ENCODE measurements at places on chromosomes 16 and 17. TPM values are rescaled to one million over a fixed set of nuclear protein-coding genes. Genes with fewer than 3 reads are reported as not detected.

DNA sequence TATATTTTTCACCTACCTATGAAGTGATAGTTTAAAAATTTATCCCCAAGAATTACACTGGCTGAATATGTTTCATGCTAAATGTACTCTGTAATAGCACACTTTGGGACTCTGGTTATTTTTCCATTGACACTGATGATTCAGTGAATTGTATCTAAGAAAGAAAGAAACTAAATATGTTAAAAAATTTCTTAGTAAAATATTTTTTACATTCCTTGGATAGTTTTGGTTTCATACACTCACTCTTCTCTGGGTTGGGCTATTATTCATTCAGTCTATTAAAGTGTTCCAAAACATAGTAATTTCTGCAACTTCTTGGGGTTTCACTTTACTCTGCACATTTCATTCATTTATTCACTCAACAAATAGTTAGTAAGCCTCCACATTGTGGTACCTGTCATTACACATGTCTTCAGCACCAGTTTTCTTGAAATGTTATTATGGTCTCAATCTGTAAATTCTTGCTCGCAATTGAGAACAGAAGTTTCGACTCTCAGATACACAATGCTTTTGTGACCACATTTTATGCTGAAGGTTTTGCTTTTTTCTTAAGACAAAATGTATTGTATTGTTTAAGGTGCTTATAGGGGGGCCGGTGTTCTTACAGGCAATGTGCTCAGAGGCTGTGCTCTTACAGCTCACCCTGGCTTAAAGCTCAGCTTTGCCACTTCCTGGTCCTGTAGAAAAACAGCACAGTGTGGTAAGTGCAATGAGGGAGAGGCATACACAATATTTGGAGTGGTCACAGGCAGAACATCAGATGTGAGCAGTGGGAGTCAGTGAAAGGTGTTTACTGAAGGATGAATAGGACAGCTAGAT, 17.4 kb downstream of the CNTNAP4 start:
- DNase-seq: no peak

- DNase-seq: no peak
Measured at GRCh38 chr17:20190605-20191004, 181.4 kb downstream of the SPECC1 start.

DNA sequence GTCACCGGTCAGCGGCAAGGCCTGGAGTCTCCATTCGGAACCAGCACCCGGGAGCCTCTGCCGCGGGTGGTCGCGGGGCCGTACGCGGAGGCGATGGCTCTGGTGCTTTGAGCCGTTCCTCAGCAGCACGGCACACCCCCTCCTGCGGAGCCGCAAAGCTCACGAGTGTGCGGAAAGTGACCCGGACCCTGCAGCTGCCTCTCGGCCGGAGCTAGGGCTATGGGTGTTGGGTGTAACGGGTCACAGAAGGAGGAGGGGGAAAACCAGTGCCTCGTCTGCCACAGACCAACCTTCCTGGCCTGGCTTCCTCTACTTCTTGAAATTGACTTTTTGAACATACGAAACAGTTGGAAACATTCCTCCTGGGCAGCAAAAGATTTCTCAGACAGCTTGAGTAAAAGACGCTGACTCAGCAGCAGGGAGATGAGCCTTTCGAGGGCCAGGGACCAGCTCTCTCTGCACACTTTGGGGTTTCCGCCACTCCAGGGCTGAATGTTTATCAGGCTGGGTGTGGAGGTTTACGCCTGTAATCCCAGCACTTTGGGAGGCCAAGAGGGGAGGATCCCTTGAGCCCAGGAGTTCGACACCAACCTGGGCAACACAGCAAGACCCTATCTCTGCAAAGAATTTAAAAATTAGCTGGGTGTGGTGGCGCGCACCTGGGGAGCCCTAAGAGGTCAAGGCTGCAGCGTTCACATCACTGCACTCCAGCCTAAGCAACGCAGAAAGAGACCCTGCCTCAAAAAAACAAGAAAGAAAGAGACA, 26.4 kb upstream of the PITPNA start:
- no peak for DNase-seq

Gene FAM171A2
- 0.32 TPM for total RNA-seq

Gene DOC2A
- 1.2 TPM for total RNA-seq
